Inflammatory macrophage (primary cell): ENCODE measurements at places on chromosomes 3 and 15.

- DNase-seq = peak; percentile 34
These were observed 210.3 kb downstream of the RAP2B start for GRCh38 chr3:153372326-153372725.

DNA sequence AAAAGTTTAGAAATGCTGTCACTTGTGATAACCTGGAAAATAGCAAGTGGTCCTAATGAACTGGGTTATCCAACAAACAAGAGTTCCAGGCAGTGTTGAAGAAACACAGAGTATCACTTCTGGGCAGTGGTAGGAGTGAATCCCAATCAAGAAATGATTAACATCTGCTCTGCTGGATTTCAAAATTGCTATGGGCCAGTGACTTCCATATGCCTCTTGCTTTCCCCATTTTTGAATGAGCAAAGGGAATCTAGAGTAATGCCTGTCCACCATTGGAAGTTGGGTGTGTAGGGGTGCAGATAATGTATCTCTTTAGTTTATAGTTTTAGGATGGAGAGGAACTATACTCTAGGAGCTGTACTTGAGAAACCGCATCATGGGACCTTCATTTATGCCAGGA is 236.5 kb downstream of the RPLP1 start:
- no peak for DNase-seq

DNA sequence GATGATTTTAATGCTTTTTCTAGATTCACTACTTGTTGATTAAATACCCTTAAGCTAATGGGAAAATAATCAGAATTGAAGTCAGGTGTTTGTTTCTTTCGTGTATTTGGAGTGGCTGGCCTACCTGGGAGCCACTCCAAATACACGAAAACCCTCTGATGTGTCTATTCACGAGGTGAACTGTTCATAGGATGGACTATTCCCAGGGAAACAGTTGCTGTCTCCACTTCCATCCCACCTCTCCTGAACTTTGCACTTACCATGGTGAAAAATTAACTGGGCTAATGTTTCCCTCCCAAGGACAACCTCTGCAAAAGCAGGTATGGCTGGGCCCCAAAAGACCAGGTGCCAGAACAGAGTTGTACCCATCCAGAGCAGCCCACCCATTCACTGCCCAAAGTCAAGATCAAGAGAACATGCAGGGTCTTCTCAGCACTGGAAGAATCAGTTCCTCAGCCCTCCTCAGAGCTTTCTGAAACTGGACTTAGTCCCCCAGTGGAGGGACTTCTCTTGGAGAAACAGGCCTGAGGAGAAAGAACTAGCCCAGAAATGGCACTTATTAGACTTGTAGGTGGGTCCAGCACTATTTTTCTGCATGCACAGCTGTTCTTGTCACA is 2.9 kb upstream of the SMAD3 start:
- no peak for DNase-seq

DNA sequence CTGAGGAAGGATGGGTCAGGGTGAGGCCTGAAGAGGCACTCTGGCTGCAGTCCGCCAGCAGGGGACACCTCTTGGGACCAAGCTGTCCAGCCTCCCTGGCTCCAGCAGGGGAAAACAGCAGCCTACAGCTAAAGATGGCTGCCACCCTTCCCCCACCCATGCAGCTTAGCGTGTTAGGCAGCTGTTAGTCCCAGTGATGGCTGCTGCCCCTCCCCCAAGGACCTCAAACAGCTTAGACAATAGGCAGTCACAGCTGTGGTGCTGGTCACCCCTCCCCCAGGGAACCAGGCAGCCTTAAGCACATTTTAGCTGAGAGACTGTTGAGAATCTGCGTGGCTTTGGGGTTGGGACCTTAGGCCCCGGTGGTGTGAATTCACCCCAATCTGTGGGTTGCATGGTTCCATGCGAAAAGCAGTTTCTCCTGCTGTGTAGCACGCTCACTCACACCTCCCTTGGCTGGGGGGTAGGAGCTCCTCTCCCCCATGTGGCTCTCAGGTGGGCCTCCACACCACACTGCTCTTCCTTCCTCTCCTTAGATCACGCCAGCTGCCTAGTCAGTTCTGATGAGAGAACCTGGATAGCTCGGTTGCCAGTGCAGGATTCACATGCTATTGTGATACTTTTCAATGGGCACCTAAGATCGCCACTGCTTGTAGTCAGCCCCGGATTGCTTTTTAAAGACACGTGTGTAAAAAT is 140.5 kb upstream of the CADPS start:
- no peak for DNase-seq

DNA sequence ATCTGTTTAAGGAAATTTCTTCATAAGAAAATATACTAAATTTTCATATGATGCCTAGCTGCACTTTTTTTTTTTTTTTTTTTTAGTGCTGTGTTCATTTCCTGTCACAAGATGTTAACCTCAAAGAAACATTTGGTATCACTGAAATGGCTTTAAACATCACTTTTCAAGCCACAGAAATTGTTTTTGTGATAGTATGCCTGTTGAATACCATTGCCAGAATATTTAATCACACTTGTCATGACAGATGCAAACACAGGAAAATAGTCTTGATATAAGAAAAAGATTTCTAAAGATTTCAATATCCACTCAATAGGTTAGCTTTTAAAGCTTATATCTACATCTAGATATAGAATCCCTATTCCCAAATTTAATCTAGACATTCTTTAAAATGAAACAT is 608.5 kb upstream of the AGTR1 start:
- DNase-seq = no peak
